ENCODE measurements at places on chromosomes 16 and 17. TPM values are rescaled to one million over a fixed set of nuclear protein-coding genes. Genes with fewer than 3 reads are reported as not detected.

CYB561 gene
- total RNA-seq: 13.3 TPM

SMTNL2 gene
- not detected for total RNA-seq

SLC5A10 gene
- not detected for total RNA-seq

KRTAP2-1 gene
- total RNA-seq: not detected

RAPGEFL1 gene
- total RNA-seq: 1.9 TPM

TNFRSF17 gene
- not detected for total RNA-seq

PRSS8 gene
- total RNA-seq: not detected

SULT1A2 gene
- total RNA-seq: not detected

STAT3 gene
- total RNA-seq: 82.8 TPM

PNMT gene
- total RNA-seq: 0.20 TPM

RGS11 gene
- 1.1 TPM for total RNA-seq

CACNG4 gene
- not detected for total RNA-seq

GLIS2 gene
- total RNA-seq: 5.6 TPM

ACSM2B gene
- total RNA-seq: 0.05 TPM

C1QTNF1 gene
- total RNA-seq: 9.5 TPM

SLC12A3 gene
- total RNA-seq: 0.20 TPM

ATAD5 gene
- 7.4 TPM for total RNA-seq

SPATA22 gene
- total RNA-seq: not detected

KRTAP4-5 gene
- total RNA-seq: not detected

SOX8 gene
- 0.10 TPM for total RNA-seq

HOXB1 gene
- not detected for total RNA-seq

SKAP1 gene
- 0.69 TPM for total RNA-seq

TMC7 gene
- total RNA-seq: 1.5 TPM

TMUB2 gene
- 27.2 TPM for total RNA-seq

DHX58 gene
- total RNA-seq: 15.4 TPM

PPY gene
- not detected for total RNA-seq

ABCA8 gene
- total RNA-seq: not detected

TPSG1 gene
- total RNA-seq: not detected

PABPN1L gene
- total RNA-seq: not detected

WFDC1 gene
- total RNA-seq: not detected

DNAAF8 gene
- total RNA-seq: not detected

KRT25 gene
- total RNA-seq: not detected

KIF2B gene
- total RNA-seq: not detected

PPP1R27 gene
- total RNA-seq: not detected

PLA2G10 gene
- not detected for total RNA-seq

HAP1 gene
- not detected for total RNA-seq

DHRS7C gene
- total RNA-seq: not detected

LHX1 gene
- not detected for total RNA-seq

CDRT15L2 gene
- total RNA-seq: not detected

KCNJ18 gene
- not detected for total RNA-seq

ZFPM1 gene
- 0.93 TPM for total RNA-seq

TAT gene
- total RNA-seq: not detected

CSF3 gene
- total RNA-seq: 11.3 TPM

TPPP3 gene
- not detected for total RNA-seq

P2RX5 gene
- total RNA-seq: 6.0 TPM

IKZF3 gene
- total RNA-seq: not detected

OR3A2 gene
- not detected for total RNA-seq

WNT3 gene
- 0.59 TPM for total RNA-seq

NARF gene
- total RNA-seq: 38.5 TPM

MNT gene
- 5.5 TPM for total RNA-seq

SRSF2 gene
- 378 TPM for total RNA-seq

ORC6 gene
- 17.6 TPM for total RNA-seq

SLFN14 gene
- total RNA-seq: not detected

TEX14 gene
- total RNA-seq: 0.27 TPM

Measured in mammary microvascular endothelial cell (primary cell).